ENCODE measurements at places on chromosomes 3 and 15. TPM values are rescaled to one million over a fixed set of nuclear protein-coding genes. Genes with fewer than 3 reads are reported as not detected.

Gene ADAMTS17
- total RNA-seq: 1.6 TPM

Gene SMCO1
- not detected for total RNA-seq

- DNase-seq: no peak
Measured at GRCh38 chr3:16183601-16184270, 9.3 kb downstream of the GALNT15 start.

Gene KCTD6
- 7.0 TPM for total RNA-seq

- DNase-seq: no peak
Measured at GRCh38 chr3:43418601-43419272, 132.4 kb downstream of the SNRK start.

GRCh38 chr3:50648313-50648712, 26.4 kb upstream of the DOCK3 start:
- no peak for DNase-seq

- no peak for DNase-seq
Measured at GRCh38 chr15:57354436-57355123, 21.7 kb upstream of the CGNL1 start.

DNA sequence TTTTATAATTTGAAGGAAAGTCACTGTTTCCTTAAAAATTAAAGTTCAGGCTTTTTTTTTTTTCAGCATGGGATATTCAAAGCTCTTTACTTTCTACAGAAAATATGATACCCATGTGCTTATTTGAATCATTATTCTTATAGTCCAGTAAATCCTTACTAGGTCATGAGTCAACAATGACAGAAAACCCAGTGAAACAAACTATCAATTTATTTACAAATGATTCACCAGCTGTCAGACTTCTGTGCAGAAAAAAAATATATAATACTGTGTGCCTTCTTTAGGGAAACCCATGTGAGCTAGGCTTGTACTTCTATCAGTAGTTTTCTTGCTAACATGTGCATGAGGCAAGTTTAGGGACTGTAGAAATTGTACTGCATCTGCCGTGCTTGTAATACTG, 1.2 kb downstream of the ACP3 start:
- DNase-seq: no peak

- DNase-seq: no peak
Measured at GRCh38 chr3:124817079-124817478, 70.1 kb downstream of the ITGB5 start.

All from activated CD8-positive, alpha-beta memory T cell treated with anti-CD3 and anti-CD28 coated beads, Interleukin-2, amount 10 ng/mL, durations not matched to agents 7 days and 5 days (primary cell).